ENCODE measurements at places on chromosomes 1 and 21. TPM values are rescaled to one million over a fixed set of nuclear protein-coding genes. Genes with fewer than 3 reads are reported as not detected.

Gene CD5L
- not detected for total RNA-seq

Gene GPA33
- total RNA-seq, result not detected

Gene CNKSR1
- total RNA-seq, result 12.3 TPM

Gene PPP1R12B
- total RNA-seq, result 5.5 TPM

Gene SYNC
- 1.7 TPM for total RNA-seq

Gene AQP10
- total RNA-seq, result 0.14 TPM

Gene CHRM3
- total RNA-seq, result 1.1 TPM

Gene CENPF
- 0.85 TPM for total RNA-seq

Gene KISS1
- not detected for total RNA-seq

Gene C1orf226
- total RNA-seq, result 1.6 TPM

Gene ZNF326
- total RNA-seq, result 11.2 TPM

Gene MTARC1
- total RNA-seq, result 5.7 TPM

Gene OVAAL
- total RNA-seq, result not detected

Gene TIE1
- 0.14 TPM for total RNA-seq

Gene PLA2G2A
- not detected for total RNA-seq

Gene AKNAD1
- total RNA-seq, result 0.68 TPM

Gene TDRD10
- total RNA-seq, result not detected

Gene GIPC2
- 0.50 TPM for total RNA-seq

Gene KANK4
- 4.2 TPM for total RNA-seq

Gene CBR3
- total RNA-seq, result 0.50 TPM

Gene ZSWIM5
- total RNA-seq, result 0.14 TPM

Gene NBPF3
- 21.6 TPM for total RNA-seq

Gene DNASE2B
- not detected for total RNA-seq

Gene INSRR
- not detected for total RNA-seq

Gene VAV3
- 4.3 TPM for total RNA-seq

Gene ASAP3
- total RNA-seq, result 10.5 TPM

Gene PPIAL4G
- total RNA-seq, result not detected

Gene KCNN3
- total RNA-seq, result not detected

Gene BSDC1
- 47.7 TPM for total RNA-seq

Gene AUNIP
- 4.8 TPM for total RNA-seq

Gene SEC16B
- 1.4 TPM for total RNA-seq

Gene NCF2
- 63.9 TPM for total RNA-seq

Gene PADI1
- total RNA-seq, result 6.0 TPM

Gene CYP2J2
- 0.68 TPM for total RNA-seq

Gene DNAJC28
- 1.6 TPM for total RNA-seq

Gene C1orf185
- not detected for total RNA-seq

Gene NTNG1
- 5.1 TPM for total RNA-seq

Gene USH2A
- total RNA-seq, result not detected

Gene SMIM1
- 0.68 TPM for total RNA-seq

Gene RUNX1
- total RNA-seq, result 10.3 TPM

Gene LCA5L
- 1.4 TPM for total RNA-seq

Gene ZNF648
- total RNA-seq, result not detected

Gene TMEM269
- 0.07 TPM for total RNA-seq

Data from nasal cavity respiratory epithelium epithelial cell of viscerocranial mucosa (primary cell).